ENCODE measurements at places on chromosomes 1 and 21.

- no peaks in the 10 kb centered on the region for H3K27me3 ChIP-seq
- no peak overlapping the region for H3K27ac ChIP-seq
- H3K4me3 ChIP-seq: no peak overlapping the region
- DNase-seq: no peak
These were observed 9.9 kb downstream of the CLCA1 start for GRCh38 chr1:86478416-86479156.

GRCh38 chr1:67004176-67004575 is 49.8 kb downstream of the SLC35D1 start:
- H3K4me1 ChIP-seq: no peaks in the 10 kb centered on the region
- no peak overlapping the region for H3K4me3 ChIP-seq
- no peak overlapping the region for H3K27ac ChIP-seq

GRCh38 chr1:183289051-183289496 is 103.0 kb downstream of the LAMC2 start:
- H3K4me3 ChIP-seq: no peak overlapping the region
- DNase-seq: no peak
- peaks cover 4% of the 10 kb centered on the region for H3K4me1 ChIP-seq

- no peak overlapping the region for H3K27ac ChIP-seq
- no peaks in the 10 kb centered on the region for H3K36me3 ChIP-seq
- H3K4me1 ChIP-seq: peaks cover 4% of the 10 kb centered on the region
- DNase-seq: no peak
- H3K4me3 ChIP-seq: no peak overlapping the region
- no peaks in the 10 kb centered on the region for H3K27me3 ChIP-seq
These were observed 733.1 kb downstream of the MATN1 start for GRCh38 chr1:29990304-29990703.

GRCh38 chr1:21278208-21278859 is 11.9 kb downstream of the ECE1 start:
- no peaks in the 10 kb centered on the region for H3K36me3 ChIP-seq
- DNase-seq: no peak
- no peaks in the 10 kb centered on the region for H3K27me3 ChIP-seq
- H3K4me1 ChIP-seq: peaks cover 25% of the 10 kb centered on the region
- no peak overlapping the region for H3K4me3 ChIP-seq

- no peaks in the 10 kb centered on the region for H3K36me3 ChIP-seq
- no peak within 1 kb of the TSS for H3K27ac ChIP-seq
- H3K4me3 ChIP-seq: no peak within 1 kb of the TSS
- no peak for DNase-seq
- no peaks in the 10 kb centered on the region for H3K27me3 ChIP-seq
- peaks cover 10% of the 10 kb centered on the region for H3K4me1 ChIP-seq
These were observed at the start of gene RGS1 for GRCh38 chr1:192575499-192576189. RGS1 (plus strand) TSS chr1:192575773; CDS start chr1:192575793, 20 bp downstream.

DNA sequence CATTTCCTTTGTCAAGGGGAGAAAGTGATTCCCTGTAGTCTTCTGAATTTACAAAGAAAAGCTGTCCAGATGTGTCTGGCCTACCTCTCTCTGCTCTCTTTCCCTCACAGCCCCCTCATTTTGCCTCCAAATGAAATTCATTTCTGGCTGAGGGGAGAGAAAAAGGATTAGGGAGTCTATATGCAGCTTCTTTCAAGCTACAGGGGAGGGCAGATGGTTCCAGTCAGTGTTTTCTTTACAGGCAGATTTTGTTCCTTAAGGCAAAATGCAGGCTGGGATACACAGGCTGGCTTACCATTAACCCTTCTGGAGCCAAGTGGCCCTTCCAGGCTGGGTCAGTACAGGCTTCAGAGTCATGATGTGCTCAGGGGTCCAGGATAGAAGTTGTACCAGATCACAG is 198.1 kb upstream of the USP24 start:
- no peaks in the 10 kb centered on the region for H3K27me3 ChIP-seq
- no peaks in the 10 kb centered on the region for H3K4me1 ChIP-seq
- no peak for DNase-seq
- H3K27ac ChIP-seq: peak overlapping the region; percentile 46
- no peaks in the 10 kb centered on the region for H3K36me3 ChIP-seq

DNA sequence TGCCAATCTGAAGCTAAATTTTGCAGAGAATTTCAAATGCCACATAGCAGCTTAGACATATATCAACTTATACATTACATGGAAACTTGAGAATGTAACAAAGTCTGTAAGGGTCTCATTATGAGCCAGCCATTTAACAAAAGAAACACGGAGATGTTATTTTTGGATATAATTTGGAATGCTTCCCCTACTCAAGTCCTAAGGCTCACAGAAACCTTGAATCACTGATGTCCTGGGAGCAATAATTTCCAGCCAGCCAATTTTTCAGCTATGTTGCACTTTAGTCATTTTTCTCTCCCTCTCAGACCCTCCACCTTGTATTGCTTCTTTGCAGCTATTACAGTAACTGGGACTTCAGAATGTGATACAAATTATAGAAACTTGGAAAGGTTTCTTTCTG is 56.9 kb downstream of the EIF2B3 start:
- H3K27ac ChIP-seq: no peak overlapping the region
- no peak for DNase-seq
- no peaks in the 10 kb centered on the region for H3K27me3 ChIP-seq

DNA sequence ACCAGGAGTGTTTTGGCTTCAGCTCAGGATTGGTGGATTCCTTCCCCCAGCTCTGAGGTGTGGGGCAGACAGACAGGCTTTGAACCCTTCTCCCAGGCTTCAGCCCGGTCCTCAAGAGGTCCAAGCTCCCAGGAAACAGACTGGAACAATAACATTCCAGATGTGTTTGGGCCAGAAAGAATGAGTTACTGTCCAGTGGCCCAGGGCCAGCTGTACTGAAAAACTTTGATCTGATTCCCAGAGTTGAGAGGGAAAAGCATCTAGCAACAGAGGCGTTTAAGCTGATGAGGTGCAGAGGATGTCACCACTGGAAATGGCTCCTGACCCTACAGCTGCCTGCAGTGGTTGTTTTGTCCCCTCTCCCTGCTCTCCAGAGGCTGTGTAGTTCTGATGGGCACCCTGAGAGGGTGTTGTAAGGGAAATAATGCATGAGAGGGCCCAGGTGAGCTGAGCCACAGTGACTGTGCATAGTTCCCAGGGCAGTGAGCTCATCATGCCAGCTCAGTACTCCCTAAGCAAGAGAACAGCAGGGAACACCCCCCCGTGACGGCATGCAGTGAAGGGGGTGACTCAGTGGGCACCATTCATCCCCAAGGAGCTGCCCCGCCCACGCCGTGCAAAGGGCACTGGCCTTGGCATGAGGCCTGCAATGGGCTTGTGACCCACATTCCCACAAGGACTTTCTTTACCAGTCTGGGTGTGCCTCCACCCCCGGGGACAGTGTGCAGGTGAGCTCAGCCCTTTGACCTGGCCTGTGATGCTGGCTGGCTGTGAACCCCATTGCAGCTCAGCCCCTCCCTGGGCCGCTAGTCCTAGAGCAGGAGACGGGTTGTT is 13.8 kb upstream of the SFN start:
- no peak overlapping the region for H3K4me3 ChIP-seq
- no peaks in the 10 kb centered on the region for H3K4me1 ChIP-seq
- DNase-seq: peak; percentile 68
- no peaks in the 10 kb centered on the region for H3K36me3 ChIP-seq

DNA sequence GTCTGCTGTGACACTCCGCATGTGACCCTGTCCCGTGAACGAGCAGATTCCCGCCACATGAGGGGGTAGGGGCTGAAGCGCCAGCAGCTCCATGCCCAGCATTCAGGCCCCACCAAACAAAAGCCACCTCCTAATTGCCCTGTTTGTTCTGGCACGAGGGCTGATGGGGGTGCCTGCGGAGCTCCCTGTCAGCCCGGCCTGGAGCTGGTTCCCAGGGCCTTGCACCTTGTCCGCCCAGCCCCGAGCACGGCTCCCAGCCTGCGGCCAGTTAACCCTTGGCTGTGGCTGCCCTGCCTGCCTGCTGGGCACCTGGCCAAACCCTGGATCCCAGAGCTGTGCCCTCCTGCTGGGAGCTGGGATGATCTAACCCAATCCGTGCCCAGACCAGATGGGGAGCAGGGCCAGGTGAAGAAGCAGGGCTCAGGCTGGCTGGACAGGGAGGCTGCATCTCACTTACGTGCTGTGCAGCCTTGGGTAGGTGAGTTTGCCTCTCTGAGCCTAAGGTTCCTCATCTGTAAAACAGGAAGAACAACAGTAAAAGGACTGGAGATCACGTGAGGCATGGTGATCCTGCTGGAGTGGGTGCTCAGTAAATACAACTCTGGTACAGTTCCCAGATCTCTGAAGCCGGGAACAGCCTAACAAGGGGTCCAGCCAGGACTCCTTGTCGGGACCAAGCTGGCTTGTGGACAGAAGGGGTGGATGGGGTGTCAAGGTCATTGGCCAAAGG is 110.9 kb upstream of the IFFO2 start:
- no peak overlapping the region for H3K4me3 ChIP-seq
- H3K36me3 ChIP-seq: no peaks in the 10 kb centered on the region
- no peaks in the 10 kb centered on the region for H3K4me1 ChIP-seq
- no peak overlapping the region for H3K27ac ChIP-seq
- DNase-seq: no peak

DNA sequence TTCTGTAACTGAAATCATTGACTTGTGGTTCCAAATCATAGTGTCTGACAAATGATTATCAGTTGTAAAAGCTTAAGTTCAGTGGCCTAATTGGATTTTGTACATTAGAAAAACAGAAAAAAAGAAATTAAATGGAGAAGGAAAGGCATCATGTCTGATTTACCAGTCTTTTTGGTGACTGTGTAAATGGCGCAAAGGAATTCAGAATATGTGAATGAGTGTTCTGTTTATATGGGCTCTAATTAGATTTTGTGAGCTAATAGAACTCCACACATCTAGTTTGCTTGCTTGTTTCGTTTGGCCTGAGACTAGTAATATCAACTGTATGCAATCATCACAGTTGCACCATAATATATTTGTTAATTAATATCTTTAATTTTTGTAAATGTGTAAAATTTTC is 151.7 kb downstream of the PLA2G4A start:
- no peaks in the 10 kb centered on the region for H3K27me3 ChIP-seq
- H3K36me3 ChIP-seq: no peaks in the 10 kb centered on the region
- no peak overlapping the region for H3K27ac ChIP-seq
- peaks cover 14% of the 10 kb centered on the region for H3K4me1 ChIP-seq
- DNase-seq: no peak

Data from hepatocyte (in vitro differentiated cells).